Right atrium auricular region (tissue), 2 donors: ENCODE measurements at places on chromosomes 2 and 18. TPM values are rescaled to one million over a fixed set of nuclear protein-coding genes. Genes with fewer than 3 reads are reported as not detected.
A peak's percentile ranks its signal among the peaks of the same experiment; 100 is the strongest.

The MMADHC gene
- total RNA-seq = 82.3 TPM

The TRIM43 gene
- total RNA-seq = not detected

The REG3G gene
- total RNA-seq = not detected

The PLA2R1 gene
- total RNA-seq = 2.8 TPM

- H3K27ac ChIP-seq = no peak overlapping the region
Measured at GRCh38 chr18:11767935-11768334, 78.9 kb downstream of the GNAL start.

DNA sequence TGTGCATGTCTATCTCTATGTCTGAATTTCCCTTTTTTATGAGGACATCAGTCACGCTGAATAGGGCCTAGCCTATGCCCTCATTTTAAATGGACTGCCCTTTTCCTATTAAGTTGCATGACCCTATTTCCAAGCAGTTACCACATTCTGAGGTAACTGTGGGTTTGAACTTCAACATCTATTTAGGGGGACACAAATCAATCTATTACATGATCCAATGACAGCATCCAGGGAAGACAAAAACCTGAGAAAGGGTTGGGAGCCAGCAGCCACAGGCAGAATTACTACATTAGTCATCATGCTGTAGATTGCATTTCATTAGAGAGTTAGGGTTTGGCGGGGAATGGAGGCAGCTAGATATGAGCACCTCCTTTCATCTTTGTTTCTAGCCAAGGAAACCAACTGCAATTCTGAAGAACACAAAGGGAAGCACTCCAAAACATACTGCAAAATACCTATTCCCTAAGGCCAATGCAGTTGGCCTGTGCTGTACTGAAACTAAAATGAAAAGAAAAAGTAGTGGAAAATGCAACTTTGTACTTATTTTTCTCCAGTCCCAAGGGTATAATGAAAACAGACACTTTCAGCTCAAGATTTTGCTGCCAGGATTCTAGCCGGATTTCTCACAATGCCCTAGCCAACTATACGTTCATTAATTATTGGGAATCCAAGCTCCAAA, 40.4 kb upstream of the C1D start:
- no peak for DNase-seq
- H3K4me1 ChIP-seq = no peaks in the 10 kb centered on the region
- no peak overlapping the region for H3K4me3 ChIP-seq
- H3K27me3 ChIP-seq = no peaks in the 10 kb centered on the region
- no peaks in the 10 kb centered on the region for H3K36me3 ChIP-seq

DNA sequence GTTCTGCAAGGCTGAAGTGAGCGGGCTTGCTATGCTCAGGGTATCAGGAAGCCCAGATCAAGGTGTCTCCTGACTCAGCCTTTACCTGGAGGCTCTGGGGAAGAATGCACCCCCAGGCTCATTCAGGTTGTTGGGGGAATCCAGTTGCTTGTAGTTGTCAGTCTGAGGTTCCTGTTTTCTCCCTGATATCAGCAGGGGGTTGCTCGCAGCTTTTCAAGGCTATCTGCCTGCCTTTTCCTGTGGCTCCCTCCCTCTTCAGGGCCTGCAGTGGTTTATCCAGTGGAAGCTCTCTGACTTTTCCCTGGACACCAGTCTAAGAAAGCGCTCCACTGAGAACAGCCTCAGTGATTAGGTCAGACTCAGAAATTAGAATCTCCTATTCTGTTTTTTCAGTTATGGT, 116.6 kb downstream of the PTPRM start:
- H3K27ac ChIP-seq = no peak overlapping the region
- peaks cover 27% of the 10 kb centered on the region for H3K4me1 ChIP-seq
- H3K4me3 ChIP-seq = no peak overlapping the region
- H3K36me3 ChIP-seq = no peaks in the 10 kb centered on the region

GRCh38 chr18:62981566-62981965, 266.2 kb downstream of the PHLPP1 start:
- H3K4me1 ChIP-seq = peaks cover 7% of the 10 kb centered on the region
- H3K27me3 ChIP-seq = no peaks in the 10 kb centered on the region
- H3K36me3 ChIP-seq = peaks cover 13% of the 10 kb centered on the region
- no peak overlapping the region for H3K27ac ChIP-seq

DNA sequence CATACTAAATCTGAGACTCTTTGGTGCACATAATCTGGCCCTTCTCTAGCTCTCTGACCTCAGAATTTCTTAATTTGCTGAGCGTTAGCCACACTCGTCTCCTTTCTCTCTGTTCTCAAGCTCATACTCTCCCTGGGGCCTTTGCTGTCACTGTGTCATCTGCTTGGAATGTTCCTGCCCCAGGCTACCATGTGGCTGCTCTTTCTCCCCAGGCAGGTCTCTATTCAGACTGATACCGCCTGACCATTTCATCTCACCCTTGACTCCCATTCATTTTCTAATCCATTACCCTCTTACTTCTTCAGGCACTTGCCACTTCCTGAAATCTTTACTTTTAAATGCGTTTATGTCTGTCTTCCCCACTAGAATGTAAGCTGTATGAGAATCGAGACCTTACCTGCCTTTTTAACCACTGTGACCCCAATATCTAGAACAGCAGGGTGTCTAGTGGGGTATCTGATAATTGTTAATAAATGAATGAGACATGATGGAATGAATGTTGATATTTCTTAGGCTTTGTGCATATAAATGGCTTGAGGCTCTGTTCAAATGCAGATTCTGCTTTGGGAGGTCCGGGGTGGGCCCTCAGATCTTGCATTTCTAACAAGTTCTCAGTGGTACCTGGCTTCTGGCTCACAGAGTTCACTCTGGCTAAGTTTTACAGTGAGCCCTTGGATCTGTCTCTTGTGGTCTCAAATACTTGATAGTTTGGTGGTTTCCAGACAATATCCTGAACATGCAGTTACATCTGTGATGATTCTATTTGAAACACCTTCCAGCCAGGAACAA, 89.9 kb upstream of the EPC2 start:
- no peak for DNase-seq
- no peak overlapping the region for H3K4me3 ChIP-seq
- H3K4me1 ChIP-seq = no peaks in the 10 kb centered on the region
- no peaks in the 10 kb centered on the region for H3K36me3 ChIP-seq

DNA sequence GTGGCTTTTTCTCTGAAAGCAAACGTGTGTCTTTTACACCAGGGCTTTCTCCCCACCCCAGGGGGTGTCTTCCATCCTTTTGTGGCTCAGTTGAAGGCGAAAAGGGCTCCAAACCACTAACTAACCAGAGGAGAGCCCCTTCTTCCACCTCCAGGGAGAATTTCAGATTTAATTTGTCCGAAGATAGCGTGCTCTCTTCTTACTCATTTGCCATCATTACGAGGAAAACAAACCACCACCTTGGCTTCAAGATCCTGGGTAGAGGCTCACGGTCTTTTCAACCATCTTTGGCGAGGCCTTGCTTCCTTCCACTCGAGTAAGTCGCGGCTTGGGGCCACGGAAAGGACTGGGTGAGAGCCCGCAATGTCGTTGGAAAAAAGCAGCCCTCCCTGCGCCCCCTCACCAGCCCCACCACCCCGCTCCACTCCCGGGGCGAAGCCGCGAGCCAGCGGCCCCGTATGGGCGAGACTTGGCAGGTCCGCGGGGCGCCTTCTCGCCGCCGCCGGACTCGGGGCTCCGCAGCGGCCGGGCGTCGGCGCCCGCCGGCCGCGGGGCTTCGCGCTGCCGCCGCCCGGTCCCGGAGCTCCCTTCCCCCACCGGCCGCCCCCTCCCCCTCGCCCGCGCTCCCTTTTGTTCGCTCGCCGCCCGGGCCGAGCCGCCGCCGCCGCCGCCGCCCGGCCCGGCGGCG, 1.7 kb upstream of the ZNF532 start:
- peak overlapping the region; percentile 98 for H3K27ac ChIP-seq
- H3K27me3 ChIP-seq = no peaks in the 10 kb centered on the region
- H3K4me1 ChIP-seq = no peaks in the 10 kb centered on the region
- peak overlapping the region; percentile 45 for H3K4me3 ChIP-seq
- peaks cover 4% of the 10 kb centered on the region for H3K36me3 ChIP-seq

DNA sequence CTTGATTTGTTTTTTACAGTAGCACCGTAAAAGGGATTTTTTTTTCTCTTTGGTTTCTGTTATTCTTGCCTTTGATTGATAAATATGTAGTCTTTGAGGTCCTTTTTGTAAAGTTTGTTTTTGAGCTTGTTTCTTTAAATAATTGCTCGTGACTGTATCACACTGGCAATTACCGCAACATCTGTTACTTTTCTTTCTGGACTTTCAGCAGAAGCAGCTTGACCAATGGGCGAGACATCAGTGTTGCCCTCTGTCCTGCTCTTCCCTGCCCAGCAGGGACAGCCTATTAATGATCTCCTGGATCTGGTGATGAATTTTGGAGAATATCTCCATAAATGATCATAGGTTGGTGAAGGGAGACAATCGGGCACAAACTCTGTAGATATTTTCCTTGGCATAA, 74.9 kb downstream of the TDRD15 start:
- H3K4me3 ChIP-seq = no peak overlapping the region
- H3K27me3 ChIP-seq = no peaks in the 10 kb centered on the region
- DNase-seq = no peak

DNA sequence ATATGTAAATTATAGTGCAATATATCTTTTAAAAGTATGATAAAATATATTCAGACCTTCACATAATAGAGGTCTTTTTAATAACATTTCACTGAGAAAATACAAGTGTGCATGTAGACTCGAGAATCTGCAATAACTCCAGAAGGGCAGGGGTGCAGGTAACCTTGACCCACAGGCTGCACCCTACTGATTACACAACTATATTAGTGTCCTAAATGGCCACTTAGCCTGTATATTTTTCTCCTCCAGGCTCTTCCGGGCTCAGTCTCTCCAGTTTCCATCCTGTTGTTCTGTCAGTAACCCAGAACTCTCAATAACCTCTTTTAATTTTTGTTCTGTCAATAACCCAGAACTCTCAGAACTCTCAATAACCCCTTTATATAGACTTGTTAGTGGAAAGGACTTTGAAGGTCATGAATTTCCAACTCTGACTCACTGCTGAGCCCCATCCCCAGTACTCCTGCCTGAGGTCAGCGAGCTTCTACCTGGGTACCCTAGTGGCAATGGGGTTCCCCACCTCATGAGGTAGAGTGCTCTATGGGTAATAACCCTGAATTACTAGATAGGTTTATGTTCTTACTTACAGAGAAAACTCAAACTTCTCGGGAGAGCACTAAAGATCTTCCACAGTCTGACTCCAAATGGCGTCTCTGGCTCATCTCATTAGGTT, 8.4 kb upstream of the TTR start:
- DNase-seq = no peak
- no peaks in the 10 kb centered on the region for H3K4me1 ChIP-seq
- no peaks in the 10 kb centered on the region for H3K36me3 ChIP-seq

DNA sequence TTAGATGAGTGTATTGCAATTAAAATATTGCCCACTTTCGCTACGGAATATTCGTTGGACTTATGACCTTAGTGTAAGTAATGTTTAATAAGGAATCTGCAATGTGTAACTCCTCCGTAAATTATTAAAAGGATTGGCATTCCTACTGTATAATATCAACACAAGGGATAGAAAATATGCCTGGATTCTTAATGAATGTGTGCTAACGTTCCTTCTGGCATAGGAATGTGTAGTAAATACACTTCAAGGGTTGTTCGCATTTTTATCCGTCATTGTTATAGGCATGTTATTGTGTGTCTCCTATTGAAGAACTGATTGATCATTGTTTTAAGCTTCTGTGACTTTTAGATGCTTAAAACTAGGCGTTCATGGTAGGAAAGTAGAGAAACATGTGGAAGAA, 134.5 kb downstream of the NEDD4L start:
- no peak overlapping the region for H3K27ac ChIP-seq
- DNase-seq = no peak
- H3K4me3 ChIP-seq = no peak overlapping the region
- H3K4me1 ChIP-seq = peaks cover 6% of the 10 kb centered on the region
